Endothelial cell of umbilical vein (primary cell): ENCODE measurements at places on chromosomes 5 and 9.

DNA sequence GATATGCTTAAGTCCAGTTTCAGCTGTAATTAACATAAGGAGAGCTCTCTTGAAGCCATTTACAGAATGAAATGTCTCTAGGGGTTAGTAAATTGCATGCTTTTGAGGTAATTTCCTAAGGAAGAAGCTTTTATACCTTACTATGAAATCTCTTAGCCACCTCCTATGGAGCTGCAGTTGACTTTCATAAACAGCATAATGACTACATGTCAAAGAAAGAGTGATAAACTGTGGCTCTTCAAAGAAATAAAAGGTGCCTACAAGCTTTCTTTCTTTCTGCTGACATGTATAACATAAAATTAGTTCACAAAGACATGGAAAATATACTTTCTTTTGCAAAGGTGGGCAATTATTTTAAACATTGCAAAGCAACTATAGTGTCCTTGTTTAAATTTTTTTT lies 90.8 kb downstream of the TMEM167A start:
- no peaks in the 10 kb centered on the region for H3K36me3 ChIP-seq
- peaks cover 2% of the 10 kb centered on the region for H3K4me1 ChIP-seq
- DNase-seq: no peak

- H3K4me1 ChIP-seq: peaks cover 54% of the 10 kb centered on the region
- peak overlapping the region; percentile 97 for H3K27ac ChIP-seq
- no peaks in the 10 kb centered on the region for H3K36me3 ChIP-seq
- peak; percentile 89 for DNase-seq
- H3K4me3 ChIP-seq: no peak overlapping the region
- H3K27me3 ChIP-seq: no peaks in the 10 kb centered on the region
Measured at GRCh38 chr9:120931231-120932085, 4.9 kb upstream of the TRAF1 start.

GRCh38 chr5:129853588-129853987 lies 50.7 kb upstream of the CHSY3 start:
- no peak overlapping the region for H3K27ac ChIP-seq
- H3K27me3 ChIP-seq: no peaks in the 10 kb centered on the region
- DNase-seq: peak; percentile 12
- H3K4me1 ChIP-seq: peaks cover 10% of the 10 kb centered on the region
- no peak overlapping the region for H3K4me3 ChIP-seq

DNA sequence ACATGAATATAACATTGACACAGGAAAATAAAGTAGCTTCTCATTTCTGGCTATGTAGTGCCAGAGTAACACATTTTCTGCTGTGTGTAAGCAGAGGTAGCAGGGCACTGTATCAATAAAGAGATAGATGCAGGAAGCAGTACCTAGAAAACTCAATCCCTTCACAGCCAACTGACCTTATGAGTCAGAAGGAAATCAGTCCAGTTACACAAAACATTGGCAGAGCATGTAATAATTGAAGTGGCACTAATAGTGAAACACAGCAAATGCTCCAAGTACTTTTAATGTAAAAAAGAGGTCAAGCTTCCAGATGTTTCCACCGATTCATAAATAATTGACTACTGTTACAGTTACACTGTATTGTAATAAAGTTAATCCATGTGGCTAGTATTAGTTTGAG lies 706.6 kb downstream of the EFNA5 start:
- no peaks in the 10 kb centered on the region for H3K36me3 ChIP-seq
- H3K27me3 ChIP-seq: no peaks in the 10 kb centered on the region
- no peak overlapping the region for H3K27ac ChIP-seq
- no peak overlapping the region for H3K4me3 ChIP-seq
- peaks cover 30% of the 10 kb centered on the region for H3K4me1 ChIP-seq
- peak; percentile 79 for DNase-seq

DNA sequence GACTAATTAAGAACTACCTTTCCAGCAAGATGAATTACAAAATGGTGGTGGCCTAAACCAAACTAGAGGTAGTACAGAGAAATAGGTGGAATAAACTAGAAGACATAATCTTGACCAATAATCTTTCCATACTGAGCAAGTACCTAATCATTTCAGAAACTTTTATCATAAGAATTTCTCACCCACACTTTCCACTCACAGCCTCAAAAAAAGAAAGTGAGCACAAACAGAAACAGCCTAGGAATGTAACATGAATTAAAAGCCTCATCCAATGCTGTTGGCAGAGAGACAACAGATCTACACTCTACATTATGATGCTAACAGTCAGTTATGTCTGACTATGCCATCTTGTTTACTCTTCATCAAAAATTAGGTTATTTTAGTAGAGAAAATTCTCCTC lies 1.3 kb downstream of the RNF38 start:
- no peak overlapping the region for H3K27ac ChIP-seq
- H3K4me3 ChIP-seq: peak overlapping the region; percentile 97
- no peaks in the 10 kb centered on the region for H3K36me3 ChIP-seq
- peaks cover 14% of the 10 kb centered on the region for H3K4me1 ChIP-seq

DNA sequence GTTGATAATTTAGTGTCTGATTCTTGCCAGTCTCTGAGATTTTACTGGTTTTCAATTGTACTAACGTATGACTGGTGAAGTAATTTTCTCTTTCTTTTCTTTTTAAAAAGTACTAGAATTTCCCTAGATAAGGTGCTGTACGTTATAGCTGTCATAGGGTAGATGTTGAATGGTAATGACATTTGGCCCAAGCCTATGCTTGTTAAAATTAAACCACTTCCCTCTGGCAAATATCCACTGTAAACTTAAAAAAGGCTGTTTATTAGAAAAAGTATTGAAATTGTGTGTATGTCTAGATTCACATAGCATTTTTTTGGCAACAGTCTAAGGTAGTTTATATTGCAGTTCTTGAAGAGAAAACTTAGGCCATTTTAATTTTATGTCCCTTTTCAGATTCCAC lies 97.6 kb downstream of the NNT start:
- no peaks in the 10 kb centered on the region for H3K4me1 ChIP-seq
- peaks cover 4% of the 10 kb centered on the region for H3K36me3 ChIP-seq
- H3K27me3 ChIP-seq: no peaks in the 10 kb centered on the region
